ENCODE measurements at places on chromosomes 11 and 22.

DNA sequence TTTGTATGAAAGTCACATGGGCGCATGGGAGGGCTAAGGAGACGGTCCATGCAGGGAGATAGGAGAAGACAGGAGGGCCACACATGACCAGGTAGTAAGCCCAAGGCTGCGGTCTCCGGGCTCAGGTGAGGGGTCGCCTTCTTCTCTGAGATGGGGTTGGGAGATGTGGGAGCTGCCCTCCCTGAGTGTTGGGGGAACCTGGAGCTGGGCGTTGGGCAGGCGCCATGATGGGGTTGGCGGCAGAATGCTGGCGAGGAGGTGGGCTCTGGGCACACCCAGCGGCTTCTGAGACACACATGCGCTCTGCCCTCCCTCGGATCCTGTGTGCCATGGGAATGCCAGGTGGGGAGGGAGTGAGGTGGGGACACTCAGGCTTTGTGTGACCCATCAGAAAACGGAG is 254.8 kb downstream of the TBC1D22A start:
- no peak for DNase-seq

DNA sequence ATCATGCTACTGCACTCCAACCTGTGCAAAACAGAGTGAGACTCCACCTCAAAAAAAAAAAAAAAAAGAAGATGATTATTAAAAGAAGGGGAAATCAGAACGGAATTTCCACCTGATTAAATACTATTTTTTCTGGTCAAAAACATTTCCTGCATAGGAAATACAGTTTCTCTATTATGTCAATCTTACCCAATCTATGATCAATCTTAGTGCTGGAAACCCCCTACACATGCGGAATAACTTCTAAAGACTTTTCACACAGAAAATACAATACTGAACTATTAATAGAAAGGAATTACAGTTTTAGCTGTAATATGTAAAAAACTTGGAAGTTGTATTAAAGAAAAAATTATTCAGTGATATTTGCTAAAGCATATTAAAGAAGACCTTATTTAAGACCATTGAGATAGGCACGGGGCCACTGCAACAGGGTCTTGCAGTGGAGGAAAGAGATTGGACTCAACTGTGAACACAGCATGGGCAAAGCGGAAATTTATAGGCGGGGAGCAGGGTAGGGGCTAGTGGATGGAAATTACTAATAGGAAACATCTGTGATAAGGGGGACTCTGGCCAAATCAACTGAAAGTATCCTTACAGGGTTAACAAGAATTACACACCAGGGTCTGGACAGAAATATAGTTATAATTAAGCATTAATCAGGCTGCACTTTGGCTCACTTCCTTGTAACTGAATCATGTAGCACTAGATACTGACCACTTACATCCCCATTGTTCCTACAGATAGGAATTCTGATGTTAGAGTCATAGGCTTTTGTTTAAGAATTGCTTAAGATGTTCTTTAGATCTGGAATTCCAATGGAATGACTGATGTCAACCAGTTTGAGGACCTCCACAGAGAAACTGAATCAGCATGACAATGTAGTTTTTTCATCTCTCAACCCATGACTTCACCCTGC is 411.5 kb upstream of the DDI1 start:
- no peak for DNase-seq

DNA sequence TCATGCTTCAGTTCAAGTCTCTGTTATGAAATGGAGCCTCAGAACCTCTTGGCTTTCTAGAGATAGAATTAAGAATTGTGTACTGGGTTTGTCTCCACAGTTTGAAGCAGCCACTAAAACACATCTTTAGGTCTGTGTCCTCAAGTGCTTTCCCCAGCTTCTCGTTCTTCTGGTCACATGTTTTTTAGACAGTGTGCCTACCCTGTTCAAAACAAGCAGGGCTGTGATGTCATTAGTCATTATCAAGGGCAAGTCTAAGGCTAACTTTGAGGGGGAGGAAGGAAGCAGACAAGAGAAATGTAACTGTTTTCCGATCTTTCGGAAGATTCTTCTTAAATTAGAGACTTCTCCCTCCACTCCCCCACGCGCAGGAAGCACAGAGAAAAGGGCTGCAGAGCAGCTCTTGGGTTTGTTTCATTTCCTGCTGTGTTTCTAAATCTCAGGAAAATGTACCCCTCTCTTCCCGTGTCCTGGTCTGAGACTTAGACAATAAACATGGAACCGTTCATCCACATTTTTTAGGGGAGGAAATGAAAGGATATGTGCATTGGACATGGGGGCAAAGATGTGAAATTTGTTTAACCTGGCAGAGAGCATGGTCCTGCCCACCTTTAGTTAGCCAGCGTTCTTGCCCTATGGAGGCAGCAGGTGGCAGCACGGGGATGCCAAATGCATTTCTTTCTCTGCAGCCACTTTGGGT is 3.1 kb downstream of the AKIP1 start:
- DNase-seq = peak; percentile 69

DNA sequence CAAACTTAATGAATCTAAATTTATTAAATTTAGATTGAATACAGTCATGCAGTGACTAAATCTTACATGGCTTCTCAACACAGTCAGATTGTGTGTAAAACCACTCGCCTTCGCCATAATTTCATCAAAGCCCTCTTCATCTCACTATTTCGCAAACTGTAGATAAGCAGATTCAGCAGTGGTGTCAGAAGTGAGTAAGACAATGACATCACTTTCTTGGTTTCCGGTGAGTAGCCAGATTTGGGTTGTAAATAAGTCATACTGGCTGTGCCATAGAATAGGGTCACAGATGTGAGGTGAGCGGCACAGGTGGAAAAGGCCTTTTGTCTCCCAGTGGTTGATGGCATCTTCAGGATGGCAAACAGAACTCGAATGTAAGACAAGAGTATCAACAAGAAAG is 3.4 kb downstream of the OR10A6 start:
- DNase-seq = no peak

GRCh38 chr22:42836026-42836425 is 21.0 kb downstream of the ARFGAP3 start:
- DNase-seq = no peak

DNA sequence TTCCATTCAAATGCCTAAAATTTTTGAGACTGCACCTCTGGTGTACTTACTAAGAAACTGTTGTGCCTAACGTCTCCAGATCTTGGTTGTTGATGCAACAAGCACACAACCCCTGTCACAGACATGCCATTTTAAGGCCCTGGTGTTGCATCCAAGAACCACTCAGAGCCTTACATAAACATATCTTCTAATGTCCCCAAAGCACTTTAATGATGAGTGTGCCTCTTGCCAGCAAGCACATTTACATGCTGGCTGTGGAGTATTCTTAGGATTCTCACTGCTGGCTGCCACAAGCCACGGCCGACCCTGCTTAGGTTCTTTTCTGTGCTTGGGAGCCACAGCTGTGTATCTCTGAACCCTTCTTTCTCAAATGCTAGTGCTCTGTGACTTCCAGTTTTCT is 201.4 kb downstream of the ADAMTS15 start:
- no peak for DNase-seq
